ENCODE measurements at places on chromosomes 11 and 22. TPM values are rescaled to one million over a fixed set of nuclear protein-coding genes. Genes with fewer than 3 reads are reported as not detected.

DNA sequence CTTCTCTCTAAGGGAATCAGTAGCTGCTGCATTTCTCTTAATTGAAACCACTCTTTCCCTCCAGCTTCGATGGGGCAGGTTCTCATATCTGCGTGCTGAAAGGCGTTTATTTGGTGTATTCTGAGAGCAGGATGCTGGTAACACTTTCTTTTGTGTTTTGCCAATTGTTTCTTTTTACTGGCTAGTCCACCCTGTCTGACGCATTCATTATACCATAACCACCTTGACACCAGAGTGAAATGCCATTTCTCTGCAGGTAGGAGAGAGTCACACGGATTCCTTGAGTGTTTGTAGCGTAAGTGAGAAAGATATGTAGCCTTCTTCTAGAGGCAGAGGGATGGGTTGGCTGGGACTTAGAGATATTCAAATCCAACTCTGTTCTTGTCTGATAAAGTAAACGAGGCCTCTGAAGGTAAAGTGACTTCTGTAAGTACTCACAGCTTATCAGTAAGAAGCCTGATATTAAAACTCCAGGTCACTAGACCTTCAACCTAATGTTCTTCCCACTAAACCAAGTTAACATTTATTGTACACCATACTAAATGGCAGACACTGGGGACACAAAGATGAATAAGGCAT, 21.4 kb downstream of the CD44 start:
- DNase-seq, result no peak

- no peak for DNase-seq
These were observed 81.9 kb upstream of the PGR start for GRCh38 chr11:101211407-101211975.

- no peak for DNase-seq
These were observed 53.2 kb upstream of the FTH1 start for GRCh38 chr11:62020661-62021060.

GRCh38 chr11:105696000-105696399, 86.1 kb downstream of the GRIA4 start:
- no peak for DNase-seq

DNA sequence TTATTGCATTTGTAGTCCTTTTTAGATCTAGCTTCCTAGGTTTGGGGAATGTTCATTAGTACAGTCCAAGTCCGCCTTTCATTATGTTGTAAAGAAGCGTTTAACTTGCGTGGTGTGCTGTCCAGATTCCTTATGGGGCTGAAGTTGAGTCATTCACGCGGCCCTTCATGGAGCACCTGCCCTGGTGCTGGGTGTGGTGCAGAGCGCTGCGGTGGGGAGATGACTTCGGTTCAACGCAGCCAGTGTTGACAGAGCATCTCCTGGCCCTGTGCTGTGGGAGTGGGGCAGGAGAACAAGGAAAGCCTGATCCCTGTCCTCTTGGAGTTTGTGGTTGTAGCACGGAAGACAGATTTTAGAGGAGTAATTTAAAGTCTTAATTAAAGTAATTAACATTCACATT, 152.0 kb downstream of the TBC1D22A start:
- no peak for DNase-seq

DNA sequence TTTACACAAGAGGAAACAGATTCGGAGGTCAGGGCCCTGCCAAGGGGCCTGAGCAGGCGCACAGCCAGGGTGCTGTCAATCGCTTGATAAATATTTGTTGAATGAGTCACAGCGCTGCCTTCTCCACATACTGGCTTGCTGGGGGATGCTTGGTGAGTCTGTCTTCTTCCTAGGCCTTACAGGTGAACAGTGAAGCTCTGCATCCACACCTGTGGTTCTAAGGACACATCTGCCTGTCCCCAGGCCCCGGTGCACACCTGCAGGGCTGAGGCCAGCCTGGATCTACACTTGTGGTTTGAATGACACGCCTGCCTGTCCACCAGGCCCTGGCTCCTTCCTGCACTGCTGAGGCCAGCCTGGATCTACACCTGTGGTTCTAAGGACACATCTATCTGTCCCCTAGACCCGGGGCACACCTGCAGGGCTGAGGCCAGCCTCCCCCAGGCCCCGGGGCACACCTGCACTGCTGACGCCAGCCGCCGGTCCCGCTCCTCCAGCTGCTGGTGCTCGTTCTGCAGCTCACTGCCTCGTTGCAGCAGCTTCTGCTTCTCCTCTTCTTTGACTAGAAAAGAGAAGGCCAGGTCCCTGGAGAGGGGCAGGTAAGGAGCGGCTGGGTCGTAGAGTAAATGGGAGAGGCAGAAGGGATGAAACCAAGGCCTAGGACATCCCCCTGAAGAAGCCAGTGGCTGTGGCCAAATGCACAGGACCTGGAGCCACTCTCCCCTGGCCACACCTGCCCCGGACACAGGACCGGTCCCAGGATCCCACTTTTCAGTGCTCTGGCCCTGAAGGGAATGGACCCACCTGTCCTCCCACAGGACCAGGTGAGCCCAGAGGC, 124.6 kb downstream of the PHF21B start:
- DNase-seq, result no peak

Gene AIFM3
- total RNA-seq, result 0.18 TPM

Gene RNASEH2C
- 87.6 TPM for total RNA-seq

Gene POU2AF1
- not detected for total RNA-seq
